ENCODE measurements at places on chromosomes 6 and 20.

DNA sequence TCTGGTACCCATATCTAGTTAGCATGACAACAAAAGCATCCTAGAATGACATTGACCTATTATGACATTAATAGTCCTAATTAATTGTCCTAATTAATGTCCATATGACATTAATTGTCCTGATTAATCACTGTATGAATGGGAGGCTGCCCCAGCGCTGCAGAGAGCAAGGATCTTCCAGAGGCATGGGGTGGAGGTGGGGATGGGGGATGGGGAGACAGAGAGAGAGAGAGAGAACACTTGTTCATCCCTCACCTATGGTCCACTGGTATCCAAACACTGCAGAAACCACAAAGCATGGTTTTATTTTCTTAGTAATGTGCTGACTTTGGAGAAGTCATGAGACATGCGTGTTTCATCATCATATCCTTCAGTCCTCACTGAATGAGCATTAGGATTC lies 235.1 kb downstream of the FNDC1 start:
- DNase-seq = no peak

- no peak for DNase-seq
Observed at GRCh38 chr20:38395165-38395564, 40.0 kb downstream of the SNHG17 start.

DNA sequence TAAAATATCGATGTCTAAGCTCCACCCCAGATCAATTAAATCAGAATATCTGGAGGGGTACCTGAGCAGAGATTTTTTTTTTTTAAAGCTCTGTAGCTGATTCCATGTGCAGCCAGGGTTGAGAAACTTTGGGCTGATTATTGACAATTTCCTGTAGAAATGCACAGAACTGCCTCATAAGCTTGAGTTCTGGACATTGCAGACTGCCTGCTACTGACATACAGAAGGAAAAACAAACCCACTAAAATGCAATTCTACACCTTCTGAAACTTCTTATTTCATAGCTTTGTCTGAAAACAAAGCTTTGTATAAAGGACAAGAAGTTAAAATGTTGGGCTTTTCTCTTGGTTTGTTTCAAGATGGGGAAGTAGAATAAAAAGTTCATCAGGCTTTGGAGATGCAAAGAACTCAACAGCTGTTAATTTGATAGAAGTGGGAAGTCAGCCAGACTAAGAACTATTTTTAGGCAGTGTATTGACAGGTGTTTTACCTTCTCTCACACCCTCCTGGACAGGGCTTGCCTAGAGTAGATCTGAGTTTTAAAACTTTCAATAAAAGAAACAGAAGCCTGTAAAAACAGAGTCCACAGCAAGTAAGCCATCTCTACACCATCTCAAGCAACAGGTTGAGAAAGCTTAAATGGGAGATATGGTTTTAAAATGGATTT lies 147.7 kb downstream of the KCNQ5 start:
- DNase-seq = no peak

DNA sequence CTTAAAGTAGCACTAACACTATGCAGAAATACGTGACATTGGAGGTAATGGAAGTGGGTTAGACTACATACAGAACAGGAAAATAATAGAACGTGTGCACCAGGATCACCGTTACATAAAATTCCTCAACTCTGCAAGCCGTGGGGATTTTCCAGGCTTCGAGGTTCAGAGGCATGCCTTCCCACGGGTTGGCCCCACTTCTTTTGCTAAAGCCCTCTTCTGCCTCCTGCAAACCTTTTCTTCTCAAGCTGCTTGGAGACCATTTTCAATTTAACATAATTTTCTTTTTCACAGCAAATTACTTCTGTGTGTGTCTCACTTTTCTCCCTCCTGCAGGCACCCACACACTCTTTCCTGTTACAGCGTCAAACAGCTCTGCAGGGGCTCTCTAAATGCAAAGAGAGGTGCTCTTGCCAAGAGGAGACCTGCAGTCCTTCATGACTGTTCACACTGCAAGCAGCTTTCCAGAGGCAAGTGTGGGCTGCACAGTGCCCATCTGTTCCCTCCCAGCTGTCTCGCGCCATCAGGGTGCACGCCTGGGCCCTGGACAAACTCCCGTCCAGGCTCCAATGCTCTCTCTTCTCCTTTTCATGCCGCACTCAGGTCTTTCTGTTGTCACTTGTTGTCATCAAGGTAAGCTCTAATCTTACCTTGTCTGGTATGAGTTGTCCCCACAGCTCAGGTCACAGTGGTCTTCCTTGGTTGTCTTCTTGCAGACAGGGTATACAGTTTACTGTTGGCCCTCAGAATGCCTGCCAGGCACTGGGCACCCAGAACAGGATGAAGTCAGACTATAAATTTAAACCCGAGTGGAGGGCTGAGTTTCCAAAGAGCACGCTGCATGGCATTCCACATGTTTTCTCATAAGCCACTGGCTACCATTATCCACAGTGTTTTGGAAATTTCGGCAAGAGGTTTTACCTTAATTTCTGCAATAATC lies 164.8 kb upstream of the GGTLC1 start:
- DNase-seq = no peak

GRCh38 chr6:105445481-105445880 lies 42.6 kb upstream of the PREP start:
- no peak for DNase-seq

Data from fibroblast of upper back skin (primary cell).